Subcutaneous preadipocyte (primary cell): ENCODE measurements at places on chromosomes 3 and 15. TPM values are rescaled to one million over a fixed set of nuclear protein-coding genes. Genes with fewer than 3 reads are reported as not detected.

ZNF385D gene
- total RNA-seq, result 5.1 and 6.1 TPM in 2 replicates

STRIT1 gene
- total RNA-seq, result not detected in 2 replicates

SSUH2 gene
- 0.37 TPM in 1 of 2 replicates, not detected in the other for total RNA-seq

LRRC49 gene
- 5.5 and 8.2 TPM in 2 replicates for total RNA-seq

VGLL4 gene
- 27.9 and 33.6 TPM in 2 replicates for total RNA-seq

CCR8 gene
- not detected in 2 replicates for total RNA-seq

GOLGA8G gene
- total RNA-seq, result not detected in 2 replicates

INSYN1 gene
- 0.59 and 0.73 TPM in 2 replicates for total RNA-seq

SEMA3G gene
- total RNA-seq, result 0.20 TPM in 1 of 2 replicates, not detected in the other

EID1 gene
- total RNA-seq, result 153 and 185 TPM in 2 replicates

SLC49A4 gene
- total RNA-seq, result 14.7 and 20.3 TPM in 2 replicates

SMCO1 gene
- total RNA-seq, result under 0.01 TPM in 1 of 2 replicates, not detected in the other

CEMIP gene
- 1.4 and 8.5 TPM in 2 replicates for total RNA-seq

ACSBG1 gene
- under 0.01 TPM in 1 of 2 replicates, not detected in the other for total RNA-seq

WDR72 gene
- total RNA-seq, result not detected in 2 replicates

MYRIP gene
- under 0.01 and 0.20 TPM in 2 replicates for total RNA-seq

C15orf62 gene
- total RNA-seq, result not detected in 2 replicates

TMPRSS7 gene
- total RNA-seq, result not detected in 2 replicates
